Mesenteric fat pad (tissue), 1 donor: ENCODE measurements at places on chromosomes 7 and 10.

DNA sequence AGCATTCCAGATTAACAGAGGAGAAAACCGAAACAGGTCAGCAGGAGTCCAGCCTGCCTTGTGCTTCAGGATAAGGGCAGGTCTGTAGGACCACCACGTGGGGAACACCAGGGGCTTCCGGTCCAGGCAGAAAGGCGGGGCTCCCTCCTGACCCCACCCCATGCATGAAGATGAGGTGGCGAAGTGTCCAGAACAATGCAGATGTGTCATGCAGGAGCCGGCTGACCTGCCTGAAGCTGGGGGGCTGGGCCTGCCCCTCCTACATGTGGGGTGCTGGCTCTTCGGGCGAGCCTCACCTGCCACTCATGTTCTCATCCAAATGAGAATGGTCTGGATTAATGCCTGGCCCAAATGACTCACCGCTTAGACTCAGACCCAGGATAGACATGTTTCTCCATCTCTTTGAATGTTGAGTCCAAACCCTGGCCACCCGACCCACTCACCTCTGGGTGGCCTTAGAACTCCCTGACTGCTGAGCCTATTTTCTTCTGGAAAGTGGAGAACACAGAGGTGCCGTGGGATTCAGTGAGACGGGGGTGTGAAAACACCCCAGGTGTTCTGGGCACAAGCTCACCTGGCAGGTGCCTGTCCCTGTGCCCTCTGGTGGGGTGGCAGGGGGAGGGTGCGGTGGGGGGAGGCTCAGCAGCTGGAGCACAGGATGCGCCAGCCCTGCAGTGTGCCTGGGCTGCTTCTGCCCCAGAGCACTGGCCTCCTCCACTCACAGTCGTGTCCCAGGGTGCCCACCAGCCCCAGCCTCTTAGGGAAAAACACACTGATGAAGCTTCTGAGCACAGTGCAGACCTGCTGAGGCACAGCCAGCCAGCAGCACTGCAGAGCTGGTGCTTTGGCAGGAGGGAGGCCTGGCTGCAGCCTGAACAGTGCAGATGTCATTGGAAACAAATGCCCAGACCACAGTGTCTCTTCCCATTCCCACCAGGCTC is 55.2 kb upstream of the GDF10 start:
- DNase-seq: peak; percentile 84

- DNase-seq: no peak
These were observed 32.7 kb upstream of the VSIR start for GRCh38 chr10:71805776-71806703.

DNA sequence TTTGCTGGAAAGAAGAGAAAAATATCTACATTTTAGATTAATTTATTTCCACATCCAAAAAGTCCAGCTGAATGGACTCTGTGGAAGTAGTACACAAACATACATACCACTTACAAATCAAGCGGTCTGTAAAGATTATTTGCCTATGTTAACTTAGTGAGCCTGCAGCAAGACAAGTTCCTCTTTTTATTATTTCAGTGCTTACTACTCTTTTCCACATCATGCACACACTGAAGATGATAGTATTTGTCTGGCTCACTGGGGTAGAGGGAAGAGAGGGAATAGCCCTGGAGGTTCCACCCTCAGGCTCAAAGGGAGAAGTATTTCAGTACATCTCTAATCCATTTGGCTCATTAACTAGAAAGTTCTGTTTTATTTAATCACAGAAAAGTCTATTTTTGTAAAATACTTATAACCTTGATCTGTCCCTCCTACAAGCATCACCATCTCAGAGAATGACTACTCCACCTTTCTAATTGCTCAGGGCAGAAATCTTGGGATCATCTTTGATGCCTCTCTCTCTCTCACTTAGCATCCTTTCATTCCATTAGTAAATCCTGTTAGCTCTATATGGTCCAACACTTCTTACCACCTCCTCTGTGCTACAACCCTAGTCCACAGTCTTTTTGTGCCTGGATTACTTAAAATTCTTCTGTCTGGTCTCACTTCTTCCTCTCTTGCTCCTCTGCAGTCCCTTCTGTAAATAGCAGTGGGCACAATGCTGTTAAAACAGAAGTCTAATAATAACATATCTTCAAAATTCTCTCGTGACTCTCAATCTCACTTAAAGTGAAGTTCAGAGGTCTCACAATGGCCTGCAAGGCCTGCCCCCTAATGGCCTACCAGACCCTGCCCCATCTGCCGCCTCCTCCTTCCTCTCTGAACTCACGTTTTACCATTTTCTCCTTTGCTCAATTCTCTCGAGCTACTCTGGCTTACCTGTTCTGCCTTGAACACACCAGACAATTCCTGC is 64.3 kb upstream of the CCDC6 start:
- no peak for DNase-seq

GRCh38 chr7:116630932-116631671 is 40.9 kb upstream of the MET start:
- no peak for DNase-seq
